ENCODE measurements at places on chromosomes 13 and 19.

GRCh38 chr13:59494560-59494970 is 669.2 kb downstream of the DIAPH3 start:
- no peak for DNase-seq

- DNase-seq: no peak
These were observed 4.8 kb downstream of the TSPAN16 start for GRCh38 chr19:11300811-11301120.

- peak; percentile 41 for DNase-seq
These were observed at the start of gene SYDE1 for GRCh38 chr19:15107061-15108010. Gene SYDE1 (plus strand): TSS chr19:15107401. CDS start chr19:15107434, 33 bp downstream.

GRCh38 chr13:74289861-74290773 is 155.9 kb upstream of the KLF12 start:
- DNase-seq: peak; percentile 35

DNA sequence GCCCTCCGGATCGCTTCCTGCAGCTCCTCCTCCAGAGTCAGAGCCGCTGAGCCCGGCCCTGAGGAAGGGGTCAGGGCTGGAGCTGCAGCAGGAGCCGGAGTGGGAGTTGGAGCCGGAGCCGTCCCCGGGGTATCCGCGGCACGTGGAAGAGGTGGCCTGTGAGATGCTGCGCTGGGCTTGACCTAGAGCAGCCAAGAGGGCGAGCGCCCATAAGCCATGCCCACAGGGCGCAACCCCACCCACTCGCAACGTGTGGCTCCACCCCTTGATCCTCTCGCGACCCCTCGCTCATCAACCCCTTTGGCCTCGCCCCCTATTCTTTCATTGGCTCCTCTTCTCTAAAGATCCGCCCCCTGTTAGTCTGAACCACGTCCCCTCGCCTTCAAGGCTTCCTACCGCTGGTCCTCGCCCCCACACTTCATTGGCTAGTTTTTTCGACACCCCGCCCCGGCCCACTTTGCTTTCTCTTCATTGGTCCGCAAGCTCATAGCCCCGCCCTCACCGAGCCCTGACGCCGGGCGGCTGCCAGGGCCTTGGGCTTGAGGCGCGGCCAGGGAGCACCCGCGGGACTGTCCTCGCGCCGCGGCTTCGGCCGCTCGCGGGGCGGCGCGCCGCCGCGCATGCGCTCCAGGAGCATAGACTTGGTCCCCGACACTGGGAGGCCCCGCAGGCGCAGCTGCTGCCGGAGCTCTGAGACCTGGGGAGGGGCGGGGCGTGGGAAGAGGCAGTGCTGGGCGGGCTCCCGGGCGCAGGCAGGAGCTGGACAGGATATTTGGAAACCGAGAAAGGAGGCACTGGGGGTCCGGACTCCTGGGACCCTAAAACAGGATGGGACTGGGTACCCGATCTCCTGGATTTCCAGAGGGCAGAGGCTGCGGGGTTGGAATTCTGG is 5.4 kb downstream of the MAMSTR start:
- peak; percentile 99 for DNase-seq

- no peak for DNase-seq
These were observed 69.5 kb downstream of the DACH1 start for GRCh38 chr13:71797517-71797916.

DNA sequence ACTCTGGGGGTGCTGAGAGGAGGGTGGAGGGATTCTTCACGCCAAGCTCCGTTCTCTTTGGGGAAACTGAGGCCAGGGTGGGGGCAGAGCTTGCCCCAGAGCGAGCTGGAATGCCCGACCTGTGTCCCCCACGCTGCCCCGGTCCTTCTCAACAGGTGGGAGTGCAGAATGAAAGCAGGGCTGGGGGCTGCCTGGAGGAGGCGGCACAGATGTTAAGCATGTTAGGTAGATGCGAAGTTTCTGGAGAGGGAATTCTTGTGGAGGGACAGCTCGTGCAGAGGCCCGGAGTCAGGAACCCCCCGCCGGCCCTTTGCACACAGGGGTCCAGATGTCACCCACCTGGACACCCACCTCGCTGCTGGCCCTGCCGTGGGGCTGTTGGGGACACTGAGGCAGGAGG is 9.0 kb downstream of the EFNA2 start:
- no peak for DNase-seq
